ENCODE measurements at places on chromosomes 1 and 21.

DNA sequence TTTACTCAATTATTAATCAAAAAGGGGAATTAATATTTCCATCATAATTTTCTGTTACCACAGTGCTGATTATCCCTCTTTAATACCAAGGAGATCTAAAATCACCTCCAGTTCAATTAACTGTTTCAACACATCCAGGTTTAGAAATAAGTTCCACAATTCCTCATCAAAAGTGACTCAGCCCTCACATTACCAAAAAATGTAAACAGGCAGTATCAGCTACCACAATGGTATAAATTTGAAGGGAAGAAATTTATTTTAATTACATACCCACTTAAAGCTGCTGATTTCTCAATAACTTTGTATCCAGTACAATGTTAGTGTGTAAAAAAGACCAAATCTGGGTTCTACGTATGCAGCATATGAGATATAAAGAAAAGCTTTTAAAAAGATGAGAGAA, 51.9 kb downstream of the EIF4G3 start:
- no peak for DNase-seq

GRCh38 chr1:243452092-243452491, 196.3 kb downstream of the SDCCAG8 start:
- DNase-seq: no peak

DNA sequence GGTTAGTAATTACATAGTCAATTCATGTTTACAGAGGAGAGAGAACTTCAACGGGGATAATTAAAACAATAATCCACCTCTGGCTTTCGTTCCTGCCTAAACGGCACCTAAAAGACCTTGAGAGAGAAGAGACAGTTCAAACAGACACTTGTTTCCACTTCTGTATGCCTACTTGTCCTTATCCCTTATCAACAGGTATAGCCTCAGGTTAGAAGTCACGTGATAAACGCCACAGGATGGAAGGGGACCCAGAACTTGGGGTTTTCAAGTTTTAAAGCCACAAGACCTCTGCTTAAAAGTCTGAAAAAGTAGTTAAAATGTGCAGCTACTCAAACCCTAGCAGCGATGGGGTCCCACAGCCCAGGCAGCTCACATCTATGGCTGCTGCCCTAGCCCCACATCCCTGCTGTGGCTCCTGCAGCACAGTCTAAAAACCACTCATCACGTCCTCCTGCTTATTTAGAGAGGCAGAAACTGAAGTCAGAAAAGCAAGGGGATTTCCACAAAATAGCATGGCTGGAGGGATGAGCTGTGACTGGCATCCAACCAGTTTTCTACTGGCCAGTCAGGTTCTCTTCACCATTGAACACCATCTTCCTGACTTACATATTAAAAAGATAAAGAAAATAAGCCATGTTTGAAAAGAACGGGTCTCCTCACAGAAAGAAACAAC, 51.2 kb upstream of the SEC16B start:
- DNase-seq: no peak

DNA sequence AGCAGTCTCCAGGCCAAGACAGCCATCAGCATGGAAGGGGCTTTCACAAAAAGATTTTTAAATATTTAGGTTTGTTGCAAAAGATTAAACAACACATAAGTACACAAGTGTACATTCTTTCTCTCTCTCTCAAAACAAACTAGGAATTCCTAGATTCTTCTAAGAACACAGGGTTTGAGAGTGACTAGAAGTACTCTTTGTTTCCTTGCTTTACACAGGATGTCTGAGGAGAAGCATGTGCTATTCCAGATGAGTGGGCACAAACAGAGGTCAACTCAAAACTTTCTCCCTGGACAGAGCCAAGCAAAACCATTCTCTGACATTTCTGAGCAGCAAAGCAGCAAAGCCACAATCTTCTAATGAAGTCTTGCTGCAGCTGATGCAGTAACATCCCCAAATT, 210.6 kb upstream of the HOOK1 start:
- DNase-seq: no peak

GRCh38 chr21:22083899-22084298, 1085.7 kb downstream of the NCAM2 start:
- DNase-seq: no peak

- no peak for DNase-seq
Observed at GRCh38 chr1:156502391-156502893, 1.9 kb upstream of the MEF2D start.

DNA sequence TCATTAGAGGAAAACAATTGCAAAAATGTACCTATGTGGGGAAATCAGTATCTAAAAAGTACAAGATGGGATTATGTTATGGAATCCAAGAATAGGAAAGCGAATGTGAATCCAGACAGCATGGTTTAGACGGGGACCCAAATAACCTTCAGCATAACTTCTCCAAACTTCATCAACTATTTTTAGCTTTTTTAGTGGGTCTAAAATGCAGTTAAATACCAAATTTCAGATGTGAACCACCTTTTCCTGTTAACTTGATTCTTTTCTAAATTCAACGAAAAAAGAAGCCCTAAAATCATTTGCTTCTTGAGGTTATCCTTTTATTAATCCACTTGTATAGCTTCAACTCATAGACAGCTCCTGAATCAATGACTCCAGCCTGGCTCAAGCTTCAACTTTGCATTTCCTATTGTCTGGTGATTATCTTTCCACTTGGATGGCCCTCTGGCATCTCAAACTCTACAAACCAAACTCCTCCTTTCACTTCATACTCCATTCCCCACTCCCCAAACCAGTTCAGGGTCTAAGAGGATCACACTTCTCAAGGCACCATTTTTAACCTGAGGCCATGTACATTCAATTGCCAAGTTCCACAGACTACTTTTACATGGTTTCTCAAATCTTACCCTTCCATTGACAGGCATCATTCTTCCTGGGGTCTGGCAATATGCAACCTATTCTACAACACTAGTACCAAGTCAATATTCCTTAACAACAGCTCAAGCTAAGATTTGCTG, 7.4 kb downstream of the ERRFI1 start:
- DNase-seq: no peak

DNA sequence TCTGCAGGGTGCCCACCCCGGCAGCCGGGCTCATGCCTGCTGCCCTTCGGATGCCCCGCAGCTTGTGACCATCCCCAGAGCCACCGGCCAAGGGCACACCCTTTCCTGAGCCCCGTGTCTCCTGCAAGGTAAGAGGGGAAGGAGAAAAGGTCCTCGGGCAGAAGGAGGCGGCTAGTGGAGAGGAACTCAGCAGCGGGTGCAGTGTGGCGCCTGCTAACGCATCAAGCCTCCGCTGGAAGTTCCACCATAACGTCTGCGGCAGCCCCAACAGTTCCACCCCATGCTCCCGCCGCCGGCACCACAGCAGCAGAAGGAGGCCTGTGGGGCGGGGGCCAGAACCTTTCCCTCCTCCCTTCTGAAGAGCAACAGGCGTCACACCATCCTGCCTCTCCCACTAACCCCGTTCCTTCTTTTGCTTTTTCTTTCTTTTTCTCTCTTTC, 990 bp downstream of the VWA5B1 start:
- no peak for DNase-seq

DNA sequence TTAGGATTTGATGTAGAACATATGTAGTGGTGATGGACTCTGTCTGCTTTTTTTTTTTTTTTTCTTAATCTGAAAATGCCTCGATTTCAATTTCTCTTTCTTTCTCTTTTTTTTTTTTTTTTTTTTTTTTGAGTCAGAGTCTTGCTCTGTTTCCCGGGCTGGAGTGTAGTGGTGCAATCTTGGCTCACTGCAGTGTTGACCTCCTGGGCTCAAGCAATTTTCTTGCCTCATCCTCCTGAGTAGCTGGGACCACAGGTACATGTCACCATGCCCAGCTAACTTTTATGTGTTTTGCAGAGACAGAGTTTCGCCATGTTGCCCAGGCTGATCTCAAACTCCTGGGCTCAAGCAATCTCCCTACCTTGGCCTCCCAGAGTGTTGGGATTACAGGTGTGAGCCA, 17.4 kb downstream of the MAST2 start:
- no peak for DNase-seq

- DNase-seq: no peak
Observed at GRCh38 chr21:36415375-36415774, 30.2 kb downstream of the CHAF1B start.

Measured in NCI-H1930 (cell line).